Activated CD8-positive, alpha-beta T cell treated with anti-CD3 and anti-CD28 coated beads for 36 hours (primary cell): ENCODE measurements at places on chromosomes 4 and X. TPM values are rescaled to one million over a fixed set of nuclear protein-coding genes. Genes with fewer than 3 reads are reported as not detected.

The CENPVL1 gene
- not detected for total RNA-seq

The CCSER1 gene
- not detected for total RNA-seq

The MAGEE2 gene
- not detected for total RNA-seq

The CD40LG gene
- 3.1 TPM for total RNA-seq

DNA sequence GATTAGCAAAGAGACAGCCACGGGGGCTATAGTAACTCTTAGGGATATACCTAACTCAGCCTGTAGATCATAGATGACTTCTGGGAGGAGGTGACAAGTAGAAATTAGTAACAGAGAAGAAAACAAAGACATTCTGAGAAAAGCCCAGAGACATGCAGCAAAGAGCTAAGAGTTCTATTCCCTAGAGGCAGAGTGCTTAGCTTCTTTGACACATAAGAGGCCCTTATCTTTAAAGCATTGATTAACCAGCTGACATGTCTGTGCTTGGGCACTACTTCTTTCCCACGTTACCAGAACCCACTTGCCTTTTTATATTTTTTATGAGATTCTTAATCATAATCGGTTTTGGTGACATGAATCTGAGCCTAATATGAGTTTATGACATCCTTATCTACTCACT lies 179.5 kb downstream of the GABRB1 start:
- no peaks in the 10 kb centered on the region for H3K36me3 ChIP-seq
- no peaks in the 10 kb centered on the region for H3K4me1 ChIP-seq
- no peak overlapping the region for H3K27ac ChIP-seq
- DNase-seq: no peak

GRCh38 chr4:36841583-36842326 lies 402.8 kb upstream of the NWD2 start:
- H3K36me3 ChIP-seq: no peaks in the 10 kb centered on the region
- no peak for DNase-seq
- no peak overlapping the region for H3K4me3 ChIP-seq
- no peaks in the 10 kb centered on the region for H3K27me3 ChIP-seq
- no peak overlapping the region for H3K27ac ChIP-seq

DNA sequence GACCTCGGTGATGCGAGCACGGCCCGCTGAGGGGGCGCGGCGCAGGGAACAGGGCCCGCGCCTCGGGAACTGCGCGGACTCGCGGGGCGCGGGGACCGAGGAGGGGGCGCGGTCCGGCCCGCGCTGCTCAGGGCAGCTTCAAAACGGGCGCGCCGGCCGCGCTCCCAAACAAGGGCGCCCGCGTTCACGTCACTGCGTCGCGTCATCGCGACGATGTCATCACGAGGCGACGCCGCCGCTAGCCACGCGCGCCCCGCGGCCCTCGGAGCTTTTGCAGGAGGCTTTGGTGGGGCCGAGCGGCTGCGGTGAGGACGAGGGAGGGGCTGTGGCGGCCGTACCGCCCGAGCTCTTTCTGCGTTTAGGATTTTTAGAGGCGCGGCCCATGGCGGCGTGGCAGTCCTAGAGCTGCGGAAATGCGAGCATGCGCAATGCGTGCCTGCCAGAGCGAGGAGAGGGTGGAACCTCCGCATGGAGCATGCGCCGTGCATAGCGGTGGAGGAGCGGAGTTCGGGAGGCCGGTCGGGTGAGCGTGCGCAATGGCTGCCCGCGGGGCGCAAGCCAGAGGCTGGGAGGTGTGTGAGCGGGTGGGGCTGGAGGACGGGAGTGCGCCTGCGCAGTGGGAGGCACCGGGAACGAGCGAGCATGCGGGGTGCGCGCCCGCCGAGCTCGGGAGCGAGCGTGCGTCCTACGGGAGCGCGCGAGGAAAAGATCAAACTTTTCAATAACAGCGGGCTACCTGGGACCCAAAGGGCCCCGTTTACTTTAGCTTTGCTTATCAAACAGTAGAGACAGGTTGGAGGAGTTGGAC lies at the start of gene PPP2R3B:
PPP2R3B (minus strand) TSS at position 140 of the 808 bp plus-strand sequence. CDS start 216 bp downstream, outside the sequence.
- peak; percentile 98 for DNase-seq
- no peaks in the 10 kb centered on the region for H3K27me3 ChIP-seq
- peak within 1 kb of the TSS; percentile 99 for H3K27ac ChIP-seq

DNA sequence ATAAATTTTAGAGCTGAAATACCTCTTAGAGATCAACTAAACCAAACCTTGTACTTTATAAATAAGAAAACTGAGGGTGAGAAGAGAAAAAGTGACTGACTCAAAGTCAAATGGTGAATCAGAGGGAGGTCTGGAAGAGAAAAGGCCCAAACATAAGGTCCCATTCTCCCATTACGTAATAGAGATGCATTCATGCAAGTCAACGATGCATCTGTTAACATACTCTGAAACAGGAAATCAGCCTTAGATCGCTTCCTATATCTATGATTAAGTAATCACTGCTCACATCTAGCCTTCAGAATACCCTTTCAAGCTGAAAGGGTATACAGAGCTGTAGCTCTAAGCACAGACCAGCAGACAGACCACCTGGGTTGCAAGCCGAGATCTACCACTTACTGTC lies 6.5 kb downstream of the RNF150 start:
- no peaks in the 10 kb centered on the region for H3K36me3 ChIP-seq
- no peak for DNase-seq
- peaks cover 31% of the 10 kb centered on the region for H3K27me3 ChIP-seq
- no peak overlapping the region for H3K27ac ChIP-seq

GRCh38 chrX:100984818-100985217 lies 15.3 kb downstream of the ARL13A start:
- no peak overlapping the region for H3K4me3 ChIP-seq
- H3K4me1 ChIP-seq: no peaks in the 10 kb centered on the region
- H3K27me3 ChIP-seq: no peaks in the 10 kb centered on the region

- H3K27ac ChIP-seq: no peak overlapping the region
- no peaks in the 10 kb centered on the region for H3K27me3 ChIP-seq
- no peak overlapping the region for H3K4me3 ChIP-seq
- DNase-seq: no peak
Measured at GRCh38 chr4:165319030-165319429, 8.4 kb upstream of the MSMO1 start.

DNA sequence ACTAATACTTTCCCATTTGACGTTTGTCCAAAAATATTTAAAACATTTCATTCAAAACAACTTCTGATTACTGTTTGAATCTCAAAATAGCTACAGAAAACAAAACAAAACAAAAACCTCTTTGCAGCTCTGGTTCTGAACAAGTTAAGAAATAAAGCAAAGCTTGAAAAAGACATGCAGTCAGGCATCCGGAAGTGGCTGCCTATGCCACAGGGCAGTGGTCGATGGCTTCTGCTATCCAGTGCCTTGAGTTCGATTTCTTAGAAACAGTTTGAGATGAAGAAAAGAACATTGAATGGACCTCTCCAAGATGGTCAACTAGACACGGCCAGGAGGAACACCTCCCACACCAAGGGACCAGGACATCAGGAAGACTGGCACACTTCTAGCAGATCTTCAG lies 125.3 kb downstream of the SCFD2 start:
- DNase-seq: no peak
- H3K4me1 ChIP-seq: peaks cover 4% of the 10 kb centered on the region
- no peak overlapping the region for H3K4me3 ChIP-seq

DNA sequence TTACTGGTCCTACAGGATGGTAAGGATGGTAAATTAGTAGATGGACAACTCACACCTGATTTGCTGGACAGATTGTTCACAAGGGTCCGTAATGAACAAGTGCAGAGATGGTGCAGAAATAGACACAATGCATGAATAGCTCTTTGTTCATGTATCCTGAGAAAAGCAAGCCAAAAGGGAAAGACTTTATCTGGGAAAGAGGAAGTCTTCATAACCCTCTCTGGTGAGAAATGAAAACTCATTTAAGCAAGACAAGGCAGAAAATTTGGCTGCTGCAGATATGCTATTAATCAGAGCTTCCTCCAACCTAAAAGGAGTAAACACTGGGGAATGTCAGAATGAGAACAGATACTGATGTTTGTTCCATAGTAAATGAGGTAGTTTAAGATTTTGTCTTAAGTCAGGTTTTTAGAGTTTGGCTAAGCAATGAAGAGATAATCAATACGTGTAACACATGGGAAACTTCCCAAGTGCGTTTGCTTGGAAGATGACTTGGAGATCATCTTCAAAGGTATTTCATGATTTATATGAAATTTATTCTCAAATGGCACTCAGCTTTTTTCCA lies 152.4 kb upstream of the BMPR1B start:
- no peak overlapping the region for H3K4me3 ChIP-seq
- H3K27me3 ChIP-seq: no peaks in the 10 kb centered on the region
- no peak for DNase-seq
- no peaks in the 10 kb centered on the region for H3K36me3 ChIP-seq
- peaks cover 6% of the 10 kb centered on the region for H3K4me1 ChIP-seq
- H3K27ac ChIP-seq: no peak overlapping the region
